ENCODE measurements at places on chromosomes 5 and 9.

DNA sequence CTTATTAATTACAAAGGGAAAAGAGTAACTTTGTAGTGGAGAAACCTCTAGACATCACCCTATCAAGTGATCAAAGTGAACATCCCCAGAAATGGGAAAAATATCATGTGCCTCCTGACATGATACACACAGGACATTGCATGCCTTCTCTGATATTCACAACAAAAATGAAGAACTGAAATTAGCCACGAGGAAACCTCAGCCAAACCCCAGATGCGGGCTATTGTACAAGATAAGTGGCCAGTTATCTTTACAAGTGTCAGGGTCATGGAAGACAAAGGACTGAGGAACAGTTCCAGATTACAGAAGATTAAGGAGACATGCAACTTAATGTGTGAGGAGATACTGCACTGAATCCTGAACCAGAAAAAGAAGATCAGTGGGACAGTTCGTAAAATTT is 23.8 kb upstream of the NPM1 start:
- H3K27ac ChIP-seq = no peak overlapping the region
- peaks cover 14% of the 10 kb centered on the region for H3K27me3 ChIP-seq
- peaks cover 6% of the 10 kb centered on the region for H3K4me1 ChIP-seq
- no peaks in the 10 kb centered on the region for H3K36me3 ChIP-seq
- no peak for DNase-seq

DNA sequence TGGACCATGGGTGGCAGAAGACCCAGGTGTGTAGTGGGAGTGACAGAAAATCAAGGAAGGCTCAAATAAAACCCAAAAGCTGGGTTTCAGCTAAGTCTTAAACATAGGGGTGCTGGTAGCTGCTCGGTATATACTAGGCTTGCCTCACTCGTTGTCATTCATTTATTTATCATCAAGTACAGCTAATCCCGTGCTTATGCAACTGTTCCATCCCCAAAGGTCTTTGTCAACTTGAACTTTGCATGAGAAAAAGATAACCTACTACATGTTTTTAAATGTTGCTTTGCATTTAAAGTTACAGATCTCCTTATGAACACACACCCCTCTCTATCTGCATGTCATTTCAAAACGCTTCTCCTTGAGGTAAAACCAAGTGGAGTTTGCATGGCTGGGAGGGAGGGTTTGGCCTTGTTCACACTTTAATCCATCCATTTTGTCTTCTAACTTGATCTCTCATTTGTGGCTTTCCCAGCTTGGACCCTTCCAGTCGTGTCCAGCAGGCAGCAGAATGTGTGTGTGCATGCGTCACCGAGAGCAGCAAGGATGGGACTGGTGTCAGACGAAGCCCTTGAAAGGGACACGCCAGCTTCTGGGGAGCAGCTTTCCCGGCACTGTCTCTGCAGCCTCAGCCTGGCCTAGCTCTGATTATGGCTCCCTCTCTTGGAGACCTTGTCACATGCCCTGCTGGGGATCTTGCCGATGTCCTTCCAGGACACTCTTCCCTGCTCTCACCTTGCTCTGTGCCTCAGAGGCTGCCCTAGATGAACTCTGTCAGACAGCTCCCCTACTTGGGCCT is 133.5 kb downstream of the GADD45G start:
- no peaks in the 10 kb centered on the region for H3K36me3 ChIP-seq
- no peak overlapping the region for H3K4me3 ChIP-seq
- H3K4me1 ChIP-seq = peaks cover 24% of the 10 kb centered on the region

DNA sequence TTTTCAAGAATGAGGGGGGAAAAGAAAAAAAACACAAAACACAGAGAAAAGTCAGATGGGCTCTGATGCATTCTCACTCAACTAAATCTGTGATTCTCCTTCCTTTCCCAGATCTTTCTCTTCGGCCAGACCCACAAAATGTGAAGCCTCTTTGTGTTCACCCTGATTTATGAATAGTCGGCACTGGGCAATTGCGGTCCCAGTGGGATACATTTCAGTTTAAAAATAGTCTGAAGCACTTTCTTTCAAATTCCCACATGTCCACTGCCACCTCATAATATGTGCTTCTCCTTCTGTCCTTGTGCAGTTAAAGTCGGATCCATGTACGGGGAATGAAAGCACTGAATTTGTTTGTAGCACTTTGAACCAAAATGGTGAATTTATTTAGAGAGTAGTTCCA is 995.4 kb upstream of the WWC1 start:
- peak overlapping the region; percentile 1 for H3K4me3 ChIP-seq
- peaks cover 38% of the 10 kb centered on the region for H3K4me1 ChIP-seq
- peak overlapping the region; percentile 12 for H3K27ac ChIP-seq
- H3K36me3 ChIP-seq = peaks cover 10% of the 10 kb centered on the region

- no peak overlapping the region for H3K4me3 ChIP-seq
- H3K36me3 ChIP-seq = peaks cover 22% of the 10 kb centered on the region
- peaks cover 25% of the 10 kb centered on the region for H3K4me1 ChIP-seq
- no peak for DNase-seq
- peaks cover 15% of the 10 kb centered on the region for H3K27me3 ChIP-seq
- H3K27ac ChIP-seq = no peak overlapping the region
These were observed 155.6 kb upstream of the PANK3 start for GRCh38 chr5:168734620-168735300.

GRCh38 chr5:132414634-132415378 is 45.3 kb downstream of the SLC22A5 start:
- no peak for DNase-seq
- H3K4me3 ChIP-seq = no peak overlapping the region
- H3K27ac ChIP-seq = no peak overlapping the region
- peaks cover 12% of the 10 kb centered on the region for H3K4me1 ChIP-seq
- H3K27me3 ChIP-seq = peaks cover 16% of the 10 kb centered on the region

Data from nephron progenitor cell (in vitro differentiated cells).